Chondrocyte (in vitro differentiated cells): ENCODE measurements at places on chromosomes 3 and 15. TPM values are rescaled to one million over a fixed set of nuclear protein-coding genes. Genes with fewer than 3 reads are reported as not detected.

Gene FBXL2
- total RNA-seq = 22.2 to 25.2 TPM (median 24.4 TPM) in 3 replicates

Gene VILL
- 1.7 to 2.6 TPM (median 1.7 TPM) in 3 replicates for total RNA-seq

DNA sequence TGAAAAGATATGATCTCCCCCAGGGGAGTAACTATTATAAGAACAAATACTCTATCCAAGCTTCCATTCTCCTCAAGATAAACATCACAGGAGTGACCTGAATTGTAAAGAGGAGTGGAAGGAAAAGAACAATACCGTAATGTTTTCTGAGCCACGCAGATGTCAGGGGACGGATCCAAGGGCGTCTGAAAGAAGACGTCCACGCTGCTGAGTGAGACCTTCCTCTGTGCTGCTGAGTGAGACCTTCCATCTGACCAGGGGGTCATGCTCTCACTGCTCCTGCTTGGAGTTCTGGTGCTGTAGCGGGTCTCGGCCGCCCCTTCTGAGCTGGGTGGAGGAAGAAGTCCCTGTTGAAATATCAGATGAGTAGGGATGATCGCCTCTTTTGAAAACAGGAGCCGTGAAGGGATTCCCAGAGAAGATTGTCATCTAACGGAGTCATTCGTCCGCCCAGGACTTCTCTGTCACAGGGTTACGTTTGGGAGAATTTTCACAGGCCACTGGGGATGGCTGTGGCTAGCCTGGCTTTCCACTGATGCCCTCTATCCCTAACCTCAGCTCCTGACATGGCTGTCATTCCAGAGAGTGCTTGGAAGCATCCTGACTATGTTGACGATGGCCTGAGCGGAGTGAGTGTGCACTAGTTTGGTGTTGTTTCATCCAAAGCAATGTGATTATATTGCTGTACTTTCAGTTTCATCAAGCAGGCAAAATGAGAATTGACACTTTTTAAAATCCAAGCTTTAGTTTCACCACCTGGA, 184.9 kb downstream of the APBA2 start:
- DNase-seq = no peak

DNA sequence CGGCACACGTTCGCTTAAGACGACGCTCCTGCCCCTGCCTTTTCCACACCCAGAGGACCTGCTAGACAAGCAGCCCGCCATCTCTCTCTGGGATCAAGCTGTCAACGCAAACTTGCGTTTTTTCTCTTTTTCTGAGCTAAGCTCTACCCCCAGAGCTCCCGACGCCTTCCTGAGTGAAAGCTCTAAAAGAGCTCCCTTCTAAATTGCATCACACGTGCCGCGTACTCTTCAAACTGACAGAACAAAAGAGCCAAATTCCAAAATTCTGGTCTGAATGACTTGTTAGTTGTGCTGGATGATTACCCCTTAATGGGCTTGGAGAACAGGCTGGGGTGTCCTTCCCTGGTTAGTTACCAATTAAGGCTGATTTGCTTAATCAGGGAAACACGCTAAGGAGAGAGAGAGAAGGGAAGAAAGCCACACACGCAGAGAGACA, 81.2 kb downstream of the MDFIC2 start:
- DNase-seq = no peak

Gene RAF1
- 80.7 to 97.9 TPM (median 85.0 TPM) in 3 replicates for total RNA-seq

- no peak for DNase-seq
Observed at GRCh38 chr3:194810076-194810475, 124.4 kb downstream of the FAM43A start.

GRCh38 chr3:40166997-40167396, 142.5 kb upstream of the EIF1B start:
- no peak for DNase-seq
